ENCODE measurements at places on chromosomes 16 and 17.

DNA sequence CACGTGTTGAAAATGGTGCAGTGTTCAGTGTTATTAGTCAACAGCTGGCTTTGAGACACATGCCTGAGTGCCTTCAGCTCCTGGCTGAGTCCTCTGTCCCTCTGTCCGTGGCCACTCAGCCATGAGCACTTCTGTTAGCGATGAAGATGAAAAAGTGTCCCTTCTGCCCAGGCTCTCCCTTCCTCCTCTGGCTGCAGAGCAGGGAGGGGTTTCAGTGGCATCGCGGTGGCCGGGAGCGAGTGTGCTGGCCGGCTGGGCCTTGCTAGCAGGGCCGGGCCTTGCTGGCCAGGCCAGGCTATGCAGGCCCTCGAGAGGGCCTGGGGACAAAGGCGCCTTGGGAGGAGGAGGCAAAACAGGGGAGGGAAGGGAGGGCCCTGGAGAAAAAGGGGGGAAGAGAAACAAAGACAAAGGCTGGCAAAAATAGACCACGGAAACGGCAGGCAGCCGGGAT, 47.7 kb downstream of the CMIP start:
- no peak for DNase-seq

GRCh38 chr17:73722165-73722564, 77.9 kb upstream of the SDK2 start:
- DNase-seq: no peak

DNA sequence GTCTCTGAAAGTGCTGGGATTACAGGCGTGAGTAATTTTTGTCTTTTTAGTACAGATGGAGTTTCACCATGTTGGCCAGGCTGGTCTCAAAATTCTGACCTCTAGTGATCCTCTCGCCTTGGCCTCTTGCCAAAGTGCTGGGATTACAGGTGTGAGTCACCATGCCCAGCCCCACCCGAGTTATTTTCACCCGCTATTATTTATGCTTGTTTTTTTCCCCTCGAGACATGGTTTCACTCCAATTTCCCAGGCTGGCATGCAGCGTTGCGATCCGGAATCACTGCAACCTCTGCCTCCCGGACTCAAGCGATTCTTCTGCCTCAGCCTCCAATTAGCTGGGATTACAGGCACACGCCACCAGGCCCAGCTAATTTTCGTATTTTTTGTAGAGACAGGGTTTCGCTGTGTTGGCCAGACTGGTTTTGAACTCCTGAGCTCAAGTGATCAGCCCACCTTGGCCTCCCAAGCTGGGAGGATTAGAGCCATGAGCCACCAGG, 9.2 kb downstream of the RPL23 start:
- DNase-seq: no peak

- DNase-seq: no peak
Measured at GRCh38 chr17:15912416-15912955, 32.4 kb upstream of the ADORA2B start.

GRCh38 chr16:80231888-80232287, 308.9 kb upstream of the DYNLRB2 start:
- DNase-seq: no peak

DNA sequence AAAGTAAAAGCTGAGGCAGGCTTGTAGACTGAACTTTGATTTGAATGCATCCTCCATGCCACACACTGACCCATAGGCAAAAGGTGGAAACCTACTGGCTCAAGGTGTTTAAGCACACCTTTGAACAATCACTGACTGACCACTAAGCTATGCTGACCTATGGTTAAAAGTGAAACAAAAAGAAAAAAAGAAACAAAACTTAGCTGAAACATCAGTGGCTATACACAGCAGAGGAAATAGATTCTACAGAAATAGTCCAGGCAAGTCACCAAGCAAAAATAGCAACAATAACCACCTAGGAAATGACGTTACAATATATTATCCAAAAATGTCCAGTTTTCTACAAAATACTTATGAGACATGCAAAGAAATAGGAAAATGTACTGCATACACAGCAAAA, 60.2 kb downstream of the RPGRIP1L start:
- DNase-seq: no peak

- no peak for DNase-seq
Measured at GRCh38 chr16:89796104-89796503, 20.3 kb downstream of the FANCA start.

DNA sequence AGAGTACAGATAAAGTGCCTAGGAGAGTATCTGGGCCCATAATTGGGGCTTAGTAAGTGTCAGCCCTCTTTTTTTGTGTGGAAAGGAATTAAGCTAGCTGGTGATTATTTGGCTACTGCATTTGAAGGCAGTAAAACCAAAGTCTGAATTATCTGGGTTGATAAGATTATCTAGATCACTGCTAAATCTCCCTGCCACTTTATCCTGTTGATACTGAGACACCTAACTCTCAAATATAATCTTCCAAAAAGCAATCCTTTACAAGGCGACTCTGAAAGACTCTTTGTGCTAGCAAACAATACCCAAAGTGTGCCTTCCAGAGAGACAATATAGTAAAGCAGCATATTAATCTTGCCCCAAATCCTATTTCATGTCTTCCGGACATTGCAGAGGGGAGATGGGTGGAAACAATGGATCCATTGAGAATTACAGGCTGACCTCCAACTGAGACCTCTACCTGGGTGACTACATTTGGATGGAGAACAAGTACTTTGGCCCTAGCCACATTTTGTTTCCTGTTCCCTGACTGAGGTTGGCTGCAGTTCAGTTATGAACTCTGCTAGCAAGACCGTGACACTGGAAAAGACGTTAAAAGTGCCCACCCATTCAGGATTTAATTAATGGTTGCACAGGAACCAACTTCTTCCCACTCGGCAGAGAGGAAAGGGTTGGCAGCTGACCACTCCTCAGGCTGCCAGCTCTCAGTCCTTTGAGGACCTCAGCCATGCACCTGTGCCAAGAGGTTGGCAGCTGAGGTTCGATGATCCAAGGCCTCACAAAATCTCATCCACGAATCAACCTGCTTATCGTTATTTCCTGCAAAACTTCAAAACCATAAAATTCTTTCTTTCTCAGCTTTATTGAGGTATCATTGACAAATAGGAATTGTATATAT, 72.6 kb downstream of the SYCE1L start:
- DNase-seq: no peak

- no peak for DNase-seq
Measured at GRCh38 chr17:13776027-13776551, 174.4 kb upstream of the HS3ST3A1 start.

- DNase-seq: no peak
Measured at GRCh38 chr16:51149721-51150164, 1.3 kb downstream of the SALL1 start.

- DNase-seq: peak; percentile 67
Measured at GRCh38 chr17:50087246-50087911, 7.8 kb upstream of the PDK2 start.

DNA sequence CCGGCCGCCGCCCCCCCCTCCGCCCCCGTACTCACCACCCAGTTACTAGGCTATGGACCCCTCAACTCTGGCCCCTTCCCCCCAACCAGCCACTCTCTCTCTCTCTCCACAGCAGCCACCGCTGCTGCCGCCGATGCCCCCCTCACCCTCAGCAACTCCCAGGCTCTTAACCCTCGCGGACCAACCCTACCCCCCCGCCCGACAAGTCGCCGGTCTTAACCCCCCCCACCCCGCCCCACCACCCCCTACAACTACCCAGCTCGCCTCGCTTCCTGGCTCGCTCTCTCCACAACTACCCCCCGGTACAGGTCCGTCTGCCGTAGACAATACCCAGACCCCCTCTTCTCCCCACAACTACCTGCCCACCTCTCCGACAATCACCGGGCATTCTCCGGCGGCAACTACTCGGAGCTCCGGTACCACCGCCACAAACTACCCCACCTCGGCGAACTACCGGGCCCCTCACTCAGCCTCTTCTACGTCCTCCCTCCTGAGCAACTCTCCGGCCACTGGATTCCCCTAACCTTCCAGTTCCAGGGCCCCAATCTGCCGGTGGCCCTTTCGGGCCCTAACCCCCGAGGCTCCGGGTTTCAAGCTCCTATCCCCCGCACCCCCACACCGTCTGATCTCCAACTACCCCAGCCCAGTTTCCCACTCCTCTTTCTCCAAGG, 702 bp downstream of the PHF23 start:
- no peak for DNase-seq

- no peak for DNase-seq
Measured at GRCh38 chr16:17793354-17793753, 322.6 kb upstream of the XYLT1 start.

- no peak for DNase-seq
Measured at GRCh38 chr16:88694221-88695087, 8.1 kb upstream of the SNAI3 start.

DNA sequence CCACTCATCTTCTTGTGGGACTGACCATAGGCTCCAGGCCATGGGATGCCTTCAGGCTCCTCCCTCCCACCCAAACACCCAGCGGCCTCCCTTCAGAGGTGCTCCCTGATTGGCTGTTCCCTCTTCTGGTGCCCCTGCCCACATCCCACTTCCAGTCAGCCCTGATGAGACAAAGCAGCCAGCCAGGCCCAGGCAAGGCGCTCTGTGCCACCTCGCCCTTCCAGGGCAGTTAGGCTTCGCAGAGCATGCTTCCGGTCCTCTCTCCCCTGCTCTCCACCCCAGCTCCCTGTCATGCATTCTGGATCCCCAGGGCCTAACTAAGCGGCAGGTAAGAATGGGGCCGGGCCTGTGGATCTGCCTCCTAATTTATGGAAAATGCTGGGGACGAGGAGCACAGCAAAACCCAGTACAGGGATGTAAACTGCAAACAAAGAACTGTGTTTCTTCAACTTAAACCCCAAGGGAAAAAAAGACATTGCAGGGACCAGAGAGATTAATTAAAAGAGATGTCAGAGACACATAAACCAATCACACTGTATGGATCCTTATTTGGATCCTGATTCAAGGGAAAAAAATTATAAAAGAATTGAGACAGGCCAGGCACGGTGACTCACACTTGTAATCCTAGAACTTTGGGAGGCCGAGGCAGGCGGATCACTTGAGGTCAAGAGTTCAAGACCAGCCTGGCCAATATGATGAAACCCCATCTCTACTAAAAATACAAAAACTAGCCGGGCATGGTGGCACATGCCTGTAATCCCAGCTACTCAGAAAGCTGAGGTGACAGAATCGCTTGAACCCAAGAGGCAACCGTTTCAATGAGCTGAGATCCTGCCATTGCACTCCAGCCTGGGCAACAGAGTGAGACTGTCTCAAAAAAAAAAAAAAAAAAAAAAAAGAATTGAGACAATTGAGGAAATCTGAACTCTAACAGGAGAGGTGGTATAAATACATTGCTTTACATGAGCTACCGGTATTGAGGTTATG, 26.0 kb downstream of the ZDHHC7 start:
- no peak for DNase-seq

GRCh38 chr17:38915639-38915995, 9.8 kb upstream of the LASP1NB start:
- no peak for DNase-seq

- DNase-seq: no peak
Measured at GRCh38 chr17:49989518-49989880, 5.5 kb downstream of the DLX3 start.

DNA sequence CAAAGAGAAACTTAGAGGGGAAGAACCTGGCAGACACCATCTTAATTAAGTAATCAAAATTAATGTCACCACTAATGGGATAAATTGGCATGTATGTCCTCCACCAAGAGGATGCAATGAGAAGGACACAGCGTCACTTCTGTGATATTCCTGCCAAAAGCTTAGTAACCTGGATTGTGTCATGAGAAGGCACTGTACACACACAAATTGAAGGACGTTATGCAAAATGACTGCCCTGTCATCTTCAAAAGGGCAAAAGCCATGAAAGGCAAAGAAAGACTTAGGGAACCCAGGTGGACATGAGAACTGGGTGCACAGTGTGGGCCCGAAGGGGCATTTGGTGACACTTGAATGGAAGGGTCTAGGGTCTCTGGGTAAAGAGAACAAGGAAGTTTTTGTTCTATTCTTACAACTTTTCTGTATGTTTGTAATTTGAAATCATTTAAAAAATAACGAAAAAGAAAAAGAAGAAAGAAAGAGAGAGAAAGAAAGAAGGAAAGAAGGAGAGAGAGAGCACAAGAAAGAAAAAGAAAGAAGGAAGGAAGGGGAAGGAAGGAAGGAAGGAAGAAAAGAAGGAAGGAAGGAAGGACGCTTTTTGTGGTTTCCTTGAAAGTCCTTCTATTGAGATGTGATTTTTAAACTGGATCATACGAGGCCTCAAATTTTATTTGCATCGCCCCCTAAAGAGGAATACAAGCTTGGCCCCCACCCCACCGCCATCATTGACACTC, 4.0 kb upstream of the APOH start:
- DNase-seq: no peak

DNA sequence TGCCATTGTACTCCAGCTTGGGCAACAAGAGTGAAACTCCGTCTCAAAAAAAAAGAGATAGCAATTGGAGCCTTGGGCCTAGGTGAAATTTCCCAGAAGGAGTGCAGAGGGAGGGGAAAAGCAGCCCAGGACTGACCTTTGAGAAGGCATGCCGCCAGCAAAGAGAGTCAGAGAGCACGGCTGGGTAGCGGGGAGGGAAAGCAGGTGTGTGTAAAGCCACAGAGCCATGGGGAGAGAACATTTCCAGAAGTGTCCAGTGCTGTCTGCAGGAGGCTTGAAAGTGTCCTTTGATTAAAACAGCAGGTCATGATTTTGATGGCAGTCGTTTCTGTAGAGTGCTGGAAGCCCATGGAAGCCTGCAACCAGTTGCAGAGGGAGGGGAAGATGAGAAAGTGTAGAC, 8.1 kb downstream of the C16orf54 start:
- DNase-seq: no peak

- DNase-seq: peak; percentile 39
Measured at GRCh38 chr17:42980766-42981397, 517 bp downstream of the RUNDC1 start.

DNA sequence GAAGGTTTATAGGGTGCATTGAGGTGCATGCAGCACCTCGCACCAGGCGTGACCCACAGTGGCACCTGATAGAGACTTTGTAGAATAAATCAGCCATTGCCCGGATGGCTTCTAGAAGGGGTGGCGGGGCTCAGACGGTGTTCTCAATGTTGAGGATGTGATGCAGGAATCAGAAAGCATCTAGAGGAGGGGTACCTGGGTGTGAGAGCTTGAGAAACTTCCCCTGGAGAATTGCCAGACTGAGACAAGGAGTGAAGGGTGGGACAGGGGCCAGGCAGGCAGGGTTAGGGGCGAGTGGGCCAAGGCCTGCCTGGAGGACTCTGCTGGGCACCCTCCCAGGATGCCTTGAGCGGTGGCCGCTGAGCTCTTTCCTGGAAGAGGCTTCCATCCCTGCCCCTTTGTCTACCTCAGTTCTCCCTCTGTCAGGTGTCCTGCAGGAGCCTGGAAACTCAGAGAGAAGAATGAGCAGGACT, 9.3 kb upstream of the ADGRG1 start:
- DNase-seq: no peak
